Motor neuron (in vitro differentiated cells): ENCODE measurements at places on chromosomes 12 and 14.

- no peak for ATAC-seq
Measured at GRCh38 chr14:22097072-22097471, 423.5 kb upstream of the OR4E1 start.

- no peak for ATAC-seq
Measured at GRCh38 chr12:39868328-39868725, 237.6 kb downstream of the SLC2A13 start.

GRCh38 chr12:102953221-102953620 is 4.3 kb upstream of the ASCL1 start:
- no peak for ATAC-seq

DNA sequence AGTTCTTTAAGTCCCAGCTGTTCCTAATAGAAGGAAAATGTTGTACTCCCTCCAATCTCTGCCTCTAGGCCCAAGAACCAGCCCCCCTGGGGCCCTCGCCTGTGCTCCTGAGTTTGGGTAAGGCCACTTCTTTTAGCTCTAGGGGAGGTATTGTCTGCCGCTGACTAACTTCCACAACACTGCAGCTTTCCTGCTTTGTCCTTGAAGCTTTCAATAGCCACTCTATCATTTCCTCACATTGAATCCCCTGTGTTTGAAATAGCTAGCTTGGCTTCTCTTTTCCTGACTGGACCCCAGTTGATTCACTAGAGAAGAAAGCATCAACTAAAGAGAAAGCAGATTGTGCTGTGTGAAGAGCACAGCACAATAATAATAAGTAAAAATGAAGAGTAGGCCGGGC is 28.8 kb downstream of the KRT80 start:
- ATAC-seq: peak; percentile 67

DNA sequence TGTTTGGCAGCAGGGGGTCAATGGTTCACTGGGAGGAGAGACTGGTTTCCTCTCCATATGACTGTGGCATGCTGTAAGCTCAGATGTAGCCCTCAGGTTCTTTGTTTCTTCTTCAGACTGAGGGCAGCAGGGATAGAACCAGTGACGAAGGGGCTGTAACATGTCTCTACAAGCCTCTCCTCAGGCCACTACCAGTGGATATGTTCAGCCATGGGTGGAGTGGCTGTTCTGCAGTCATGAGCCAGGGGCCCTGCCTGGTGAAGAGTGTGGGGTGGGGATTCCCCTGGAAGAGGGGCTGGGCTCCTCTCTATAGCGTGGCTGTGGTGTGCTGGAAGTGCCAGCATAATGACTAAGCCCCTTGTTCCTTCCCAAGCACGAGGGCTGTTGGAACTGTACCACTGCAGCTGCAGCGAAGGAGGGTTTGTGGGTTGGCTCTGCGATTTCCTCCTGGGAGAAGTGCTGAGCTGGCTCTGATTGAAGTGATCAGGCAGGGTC is 55.8 kb downstream of the CMAS start:
- no peak for ATAC-seq

DNA sequence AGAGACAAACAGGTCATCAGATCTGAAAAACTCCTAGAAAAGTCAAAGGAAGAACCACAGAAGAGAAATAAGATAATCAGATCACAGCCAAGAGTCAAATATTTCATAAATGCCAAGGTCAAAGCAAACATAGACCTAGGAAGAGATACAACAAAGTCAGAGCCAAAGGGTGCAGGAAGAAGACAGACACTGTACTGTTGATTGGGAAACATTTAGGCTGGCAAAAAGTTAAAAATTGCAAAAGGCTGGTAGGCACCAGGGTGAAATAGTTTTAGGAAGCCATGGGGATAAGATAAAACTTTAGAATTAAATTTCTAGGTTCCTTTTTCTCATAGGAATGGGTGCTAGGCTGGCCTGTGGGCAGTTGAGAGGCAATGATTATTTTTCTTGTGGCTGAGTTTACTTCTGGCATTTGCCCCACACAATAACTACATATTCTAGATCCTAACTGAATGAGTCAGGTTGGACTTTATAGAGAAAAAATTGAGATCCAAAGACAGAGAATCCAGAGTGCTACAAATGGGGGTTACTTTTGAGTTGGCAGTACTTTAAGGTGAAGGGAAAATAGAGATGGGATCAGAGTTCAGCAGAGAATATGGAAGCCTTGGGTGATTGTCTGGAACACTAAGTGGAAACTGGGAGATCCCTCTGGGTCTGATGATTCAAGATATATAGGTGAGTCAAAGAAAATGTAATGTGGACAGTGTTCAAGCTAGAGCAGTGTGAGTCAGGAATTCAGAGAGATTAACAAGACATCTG is 215.5 kb downstream of the C12orf50 start:
- ATAC-seq: no peak

DNA sequence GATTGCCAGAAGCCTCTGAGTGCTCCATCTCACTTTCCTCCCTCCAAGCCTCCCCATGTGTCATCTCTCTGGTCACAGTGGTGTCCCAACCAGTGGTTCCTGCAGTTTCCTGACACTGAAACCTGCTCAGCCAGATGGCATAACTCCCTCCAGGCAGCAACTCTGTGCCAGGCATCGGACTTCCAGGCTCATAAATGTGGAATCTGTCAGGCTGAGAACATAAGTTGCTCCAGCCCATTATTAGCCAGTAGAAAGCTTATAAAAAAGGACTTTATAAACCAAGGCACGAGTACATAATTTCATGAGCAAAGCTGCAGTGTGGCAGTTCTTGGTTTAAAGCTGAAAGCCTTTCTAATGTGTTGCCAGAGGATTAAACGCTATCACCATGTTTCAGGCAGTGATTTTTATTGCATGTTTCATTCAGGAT is 194.3 kb downstream of the DACT1 start:
- ATAC-seq: no peak

DNA sequence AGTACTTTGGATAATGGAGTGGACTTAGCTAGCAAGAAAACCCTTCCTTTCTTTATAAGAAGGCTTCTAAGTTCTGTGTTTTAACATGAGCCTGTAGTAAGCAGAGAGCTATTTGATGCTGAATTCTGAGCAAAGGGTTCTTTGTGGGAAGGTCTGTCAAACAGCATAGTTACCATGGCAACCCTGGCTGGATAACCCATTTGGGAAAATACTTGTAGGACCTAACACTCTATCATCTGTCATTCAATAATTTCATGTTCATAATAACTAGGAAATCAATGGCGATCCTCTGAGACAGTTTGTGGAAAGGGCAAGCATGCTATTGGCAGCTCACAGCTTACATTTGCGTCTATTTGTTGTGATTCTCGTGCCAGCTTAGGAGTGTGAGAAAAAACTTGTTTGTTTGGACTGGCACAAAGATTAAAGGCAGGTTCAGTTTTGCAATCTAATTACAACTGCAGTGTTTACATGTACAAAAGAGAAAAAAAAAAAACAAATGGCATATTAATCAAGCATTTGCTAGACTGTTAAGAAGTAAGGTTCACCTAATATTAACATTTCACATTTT is 219.2 kb downstream of the PDZRN4 start:
- peak; percentile 43 for ATAC-seq

- ATAC-seq: no peak
Measured at GRCh38 chr14:68935761-68936214, 43.3 kb downstream of the ACTN1 start.

DNA sequence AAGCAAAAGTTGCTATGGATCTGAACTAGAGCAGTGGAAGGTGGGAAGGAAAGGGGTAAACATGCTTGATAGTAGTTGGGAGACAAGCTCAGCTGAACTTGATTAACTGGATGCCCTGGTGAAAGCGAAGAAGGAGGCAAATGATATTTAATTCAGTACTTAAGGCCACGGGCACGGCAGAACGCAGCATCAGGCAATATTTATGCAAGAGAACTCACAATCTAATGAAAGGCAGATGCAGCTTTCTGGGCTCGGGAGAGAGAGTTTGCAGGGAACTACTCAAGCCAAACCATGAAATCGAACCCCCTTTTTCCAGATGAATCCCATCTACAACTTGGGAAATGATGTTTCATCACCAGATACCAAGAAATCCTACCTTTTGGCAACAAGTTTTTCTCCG is 3.5 kb upstream of the CNIH1 start:
- ATAC-seq: no peak

DNA sequence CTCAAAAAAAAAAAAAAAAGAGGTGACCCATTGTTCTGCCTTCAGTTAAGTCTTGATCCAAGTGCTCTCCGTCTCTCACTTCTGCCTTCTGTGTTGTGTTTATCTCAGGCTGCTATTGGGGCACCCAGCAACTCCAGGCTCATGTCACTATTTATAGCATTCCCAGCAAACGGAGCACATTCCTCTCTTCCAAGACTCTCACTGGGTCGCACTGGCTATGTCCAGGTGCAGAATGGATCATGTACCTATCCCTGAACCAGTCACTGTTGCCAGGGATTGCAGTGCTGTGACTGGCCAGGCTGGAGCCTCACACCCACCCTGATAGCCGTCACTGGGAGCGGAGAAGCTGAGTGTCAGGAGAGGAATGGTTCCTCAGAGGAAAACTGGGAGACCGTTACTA is 31.2 kb downstream of the RHOF start:
- no peak for ATAC-seq

- ATAC-seq: no peak
Measured at GRCh38 chr12:131829356-131829747, 1.2 kb downstream of the MMP17 start.

DNA sequence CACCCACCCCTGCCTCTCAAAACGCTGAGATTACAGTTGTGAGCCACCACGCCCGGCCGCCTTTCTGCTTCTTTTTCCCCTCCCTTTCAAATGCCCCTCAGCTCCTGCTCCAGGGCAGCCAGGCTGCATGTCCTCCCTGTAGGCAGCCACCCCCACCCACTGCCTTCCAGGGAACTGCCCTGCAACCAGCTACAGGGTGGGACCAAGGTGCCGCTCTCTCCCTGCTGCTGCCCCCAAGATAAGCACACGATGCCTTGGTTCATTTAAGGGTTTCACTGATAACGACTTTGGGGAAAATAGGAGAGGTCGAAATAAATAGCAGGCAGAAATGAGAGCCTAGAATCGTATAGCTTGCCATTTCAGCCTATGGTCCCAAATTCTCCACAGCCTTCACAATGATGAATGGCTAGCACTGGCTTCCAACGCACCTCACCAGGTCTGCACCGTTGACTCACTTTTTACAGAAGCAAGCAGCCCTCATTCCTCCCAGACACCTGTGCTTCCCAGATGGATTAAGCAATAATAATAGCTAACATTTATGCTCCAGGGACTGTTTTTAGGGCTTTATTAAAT is 40.7 kb downstream of the ATG14 start:
- ATAC-seq: no peak

- no peak for ATAC-seq
Measured at GRCh38 chr12:27133022-27133590, 50.7 kb upstream of the C12orf71 start.

DNA sequence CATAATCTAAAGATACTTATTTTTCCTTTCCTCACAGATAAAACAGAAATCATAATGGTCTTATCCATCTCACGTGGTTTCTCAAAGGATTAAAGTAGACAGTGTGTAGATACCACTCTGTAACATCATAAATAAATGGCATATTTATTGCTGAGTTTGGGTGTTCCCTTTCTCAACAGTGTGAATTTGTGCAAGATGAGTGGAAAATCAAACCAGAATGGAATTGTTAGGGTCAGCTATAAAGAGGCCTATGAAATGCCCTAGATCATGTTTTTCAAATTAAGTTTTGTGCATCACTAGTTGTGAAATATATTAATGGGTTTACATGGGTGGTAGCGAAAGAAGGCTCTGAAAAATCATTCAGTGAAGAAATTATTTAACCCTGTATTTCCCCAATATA is 216.3 kb upstream of the GARIN6 start:
- ATAC-seq: no peak
